ENCODE measurements at places on chromosomes 5 and 9.
A peak's percentile ranks its signal among the peaks of the same experiment; 100 is the strongest.

GRCh38 chr9:88312517-88313103 lies 75.6 kb upstream of the SPIN1 start:
- no peak for DNase-seq

DNA sequence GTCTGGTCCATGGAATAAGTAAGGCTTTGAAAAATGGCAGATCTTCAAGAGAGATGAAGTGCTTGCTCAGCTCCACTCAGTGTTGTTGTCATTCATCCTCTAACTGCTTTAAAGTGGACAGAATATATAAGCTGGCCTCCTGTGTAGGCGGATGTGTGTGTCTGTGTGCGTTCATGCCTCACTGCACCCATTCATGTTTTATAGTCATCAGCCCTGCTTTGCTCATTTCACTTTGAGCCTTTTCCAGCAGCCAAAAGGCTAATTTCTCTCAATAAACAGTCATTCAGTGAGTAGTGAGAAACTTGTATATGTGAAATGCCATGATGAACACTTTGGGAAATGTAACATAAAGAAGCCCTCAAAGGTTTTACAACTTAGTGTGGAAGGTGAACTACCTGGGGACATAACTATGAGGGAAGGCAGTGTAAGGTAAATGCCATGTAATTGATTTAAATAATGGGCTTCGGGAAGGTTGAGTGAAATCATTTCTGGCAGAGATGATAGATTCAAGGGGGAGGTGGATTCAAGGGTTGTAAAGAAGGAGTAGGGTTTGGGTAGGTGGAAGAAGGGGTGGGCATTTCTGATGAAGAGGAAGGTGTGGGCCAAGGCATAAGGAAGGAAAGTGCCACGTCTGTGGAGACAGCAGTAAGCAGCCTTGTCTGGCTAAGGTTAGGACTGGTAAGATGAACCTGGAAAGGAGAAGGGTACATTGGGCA lies 15.7 kb downstream of the TTC23L start:
- no peak for DNase-seq

- DNase-seq = no peak
Observed at GRCh38 chr9:136700304-136700703, 12.1 kb upstream of the DIPK1B start.

GRCh38 chr5:80502800-80503199 lies 14.9 kb downstream of the FAM151B start:
- no peak for DNase-seq

- no peak for DNase-seq
Observed at GRCh38 chr5:158233735-158234322, 374.9 kb upstream of the CLINT1 start.

GRCh38 chr5:143413958-143414669 lies 10.6 kb upstream of the NR3C1 start:
- DNase-seq = no peak

DNA sequence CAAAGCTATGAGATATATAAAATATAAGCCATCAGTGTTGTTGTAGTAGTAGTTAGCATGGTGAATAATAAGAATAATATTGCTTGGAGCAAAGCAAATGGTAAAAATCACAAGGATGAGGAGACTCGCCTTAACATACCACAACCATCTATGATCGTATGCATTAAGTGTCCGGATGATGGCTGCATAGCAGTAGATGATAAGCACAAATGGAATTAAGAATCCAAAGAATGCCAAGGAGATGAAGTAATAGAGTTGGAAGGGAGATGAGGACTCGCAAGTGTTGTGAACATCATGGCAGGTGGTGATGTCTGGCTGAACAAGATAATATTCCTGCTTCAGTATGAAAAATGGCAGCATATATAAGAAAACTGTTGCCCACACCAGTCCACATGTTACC lies 5.5 kb downstream of the F2RL2 start:
- DNase-seq = peak; percentile 14

DNA sequence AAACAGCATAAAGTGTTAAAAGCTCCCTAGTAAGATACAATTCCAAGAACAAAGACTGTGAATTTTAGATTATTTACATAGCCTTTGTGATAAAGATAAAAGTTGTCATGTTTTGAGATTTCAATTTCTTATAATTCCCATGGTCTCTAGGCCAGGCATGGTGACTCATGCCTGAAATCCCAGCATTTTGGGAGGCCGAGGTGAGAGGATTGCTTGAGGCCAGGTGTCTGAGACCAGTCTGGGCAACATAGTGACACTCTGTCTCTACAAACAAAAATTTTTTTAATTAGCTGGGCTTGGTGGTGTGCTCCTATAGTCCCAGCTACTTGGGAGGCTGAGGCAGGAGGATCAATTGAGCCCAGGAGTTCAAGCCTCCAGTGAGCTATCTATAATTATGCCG lies 48.1 kb downstream of the BDP1 start:
- DNase-seq = no peak

DNA sequence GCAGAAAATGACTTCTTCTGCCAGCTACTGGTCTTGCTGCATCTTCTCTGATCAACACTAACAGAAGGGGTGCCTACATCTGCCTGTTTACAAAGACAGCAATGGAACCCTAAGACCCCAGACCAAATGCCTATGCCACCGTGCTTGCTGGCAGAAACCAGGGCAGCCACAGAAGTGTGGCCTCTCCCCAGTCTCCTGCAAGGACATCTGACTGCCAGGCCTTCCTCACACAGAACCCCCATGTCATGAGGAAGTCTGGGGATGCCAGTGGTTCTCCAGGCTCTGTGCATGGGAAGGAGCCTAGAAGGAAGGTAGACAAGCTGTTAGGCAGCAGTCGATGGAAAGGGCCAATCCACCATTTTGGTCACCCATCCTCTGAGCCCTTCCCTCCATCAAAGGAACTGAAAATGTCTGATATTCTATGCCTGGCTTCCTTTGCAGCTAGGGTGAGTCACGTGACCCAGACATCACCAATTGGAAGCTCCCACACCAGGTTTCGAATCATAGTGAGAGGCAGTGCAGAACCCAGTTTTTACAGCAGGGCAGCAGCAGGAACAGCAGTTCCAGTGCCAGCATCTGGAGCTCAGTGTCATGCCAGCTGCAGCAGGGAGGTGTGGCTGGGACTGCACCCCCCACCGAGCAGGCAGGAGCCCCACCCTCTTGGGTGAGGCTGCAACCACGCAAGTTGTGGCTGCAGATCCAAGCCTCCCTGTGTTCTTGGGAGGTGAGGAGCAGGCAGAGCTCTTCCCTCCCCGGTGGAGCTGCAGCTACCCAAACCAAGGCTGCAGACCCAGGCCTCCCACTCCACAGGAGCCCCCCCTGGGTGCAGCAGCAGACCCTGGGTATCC lies 123.4 kb downstream of the OLFM1 start:
- DNase-seq = no peak

DNA sequence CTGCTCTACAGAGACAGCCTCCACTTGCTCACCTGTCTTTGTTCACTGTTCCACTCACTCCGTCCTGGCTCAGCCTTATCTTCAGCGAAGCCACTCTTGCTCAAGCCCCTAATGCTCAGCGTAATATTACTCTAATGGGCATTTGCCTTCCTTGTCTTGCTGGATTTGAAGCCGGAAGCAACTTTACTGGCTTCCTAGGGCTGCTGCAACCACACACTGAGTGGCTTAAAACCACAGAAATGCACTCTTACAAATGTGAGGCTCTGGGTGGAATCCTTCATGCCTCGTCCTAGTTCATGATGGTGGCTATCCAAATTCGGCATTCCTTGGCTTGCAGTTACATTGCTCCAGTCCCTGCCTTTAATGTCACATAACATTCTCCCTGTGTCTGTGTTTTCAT lies 85.5 kb upstream of the MARCHF11 start:
- no peak for DNase-seq

DNA sequence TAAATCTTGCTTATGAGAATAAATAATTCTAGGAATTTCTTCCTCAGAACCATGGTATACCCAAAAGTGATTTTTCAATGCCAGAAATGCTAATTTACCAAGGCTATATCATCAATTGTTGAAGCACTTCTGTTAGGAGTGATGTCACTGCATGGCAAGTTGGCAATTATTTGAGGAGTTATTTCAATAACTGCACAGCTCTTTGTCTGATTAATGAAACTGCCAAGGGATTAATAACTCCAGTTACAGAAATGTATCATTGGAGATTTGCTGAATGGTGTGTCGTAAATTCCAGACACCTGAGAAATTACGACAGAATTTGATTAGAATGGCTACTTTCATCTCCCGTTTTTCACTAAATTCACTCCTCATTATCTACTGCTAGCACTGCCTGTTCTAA lies 182.6 kb upstream of the TYRP1 start:
- no peak for DNase-seq

DNA sequence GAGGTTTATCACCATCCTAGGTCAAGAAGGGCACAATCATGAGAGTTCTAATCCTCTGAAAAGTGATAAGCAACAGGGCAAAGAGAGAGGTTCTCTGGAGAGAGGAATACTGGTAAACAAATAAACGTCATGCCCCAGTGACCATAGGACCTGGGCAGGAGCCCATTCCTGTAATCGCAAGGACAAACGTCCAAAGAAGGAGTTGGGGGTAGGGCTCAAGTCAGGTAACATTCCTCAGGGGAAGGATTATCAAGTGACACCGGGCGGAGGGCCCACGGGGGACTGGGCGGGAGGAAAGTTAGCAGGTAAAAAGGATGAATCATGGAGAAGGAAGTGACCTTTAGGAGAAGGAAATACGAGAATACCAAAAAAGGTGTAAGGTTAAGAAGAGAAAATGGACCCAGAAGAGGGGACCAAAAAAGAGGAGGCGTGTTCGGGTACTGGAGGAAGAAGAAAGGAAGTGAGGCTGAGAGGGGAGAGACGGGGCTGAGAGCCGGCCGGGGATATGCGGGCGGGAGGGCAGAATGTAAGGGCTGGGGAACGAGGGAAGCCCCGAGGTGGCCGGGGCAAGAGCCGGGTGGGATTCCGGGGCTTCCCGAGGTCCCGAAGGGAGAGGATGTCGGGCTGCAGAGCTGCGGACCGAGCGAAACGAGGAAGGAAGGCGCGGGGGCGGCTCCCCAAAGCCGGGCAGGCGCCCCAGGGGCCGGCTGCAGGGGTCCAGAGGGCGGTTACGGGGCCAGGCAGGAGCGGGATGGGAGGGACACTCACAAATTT lies 583 bp downstream of the DIAPH1 start:
- DNase-seq = no peak

GRCh38 chr5:159849437-159850083 lies 66.7 kb upstream of the ADRA1B start:
- no peak for DNase-seq

- no peak for DNase-seq
Observed at GRCh38 chr5:177508221-177508611, 1.4 kb downstream of the DOK3 start.

- DNase-seq = no peak
Observed at GRCh38 chr9:979983-980382, 3.5 kb downstream of the DMRT3 start.

GRCh38 chr9:114487607-114488300 lies 17.5 kb downstream of the WHRN start:
- no peak for DNase-seq

GRCh38 chr5:68662804-68663307 lies 431.0 kb upstream of the SLC30A5 start:
- DNase-seq = no peak

DNA sequence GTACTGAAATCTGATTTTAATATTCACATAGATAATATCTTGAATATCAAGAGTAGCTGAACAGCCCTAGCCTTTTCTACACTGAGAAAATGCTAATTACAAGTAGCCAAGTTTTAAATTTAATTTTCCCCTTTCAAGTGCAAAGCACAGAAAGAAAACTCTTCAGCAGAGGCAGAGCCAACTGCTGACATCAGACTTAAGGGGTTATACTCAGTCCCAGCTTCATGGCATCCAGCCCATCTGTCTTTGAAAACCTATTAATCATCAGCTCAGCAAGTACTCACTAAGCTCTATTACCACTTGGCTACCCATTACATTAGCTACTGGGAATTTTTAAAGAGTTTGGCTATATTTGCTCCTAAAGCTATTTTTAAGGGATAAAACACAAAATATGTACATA lies 220.5 kb downstream of the SLC12A2 start:
- DNase-seq = no peak

DNA sequence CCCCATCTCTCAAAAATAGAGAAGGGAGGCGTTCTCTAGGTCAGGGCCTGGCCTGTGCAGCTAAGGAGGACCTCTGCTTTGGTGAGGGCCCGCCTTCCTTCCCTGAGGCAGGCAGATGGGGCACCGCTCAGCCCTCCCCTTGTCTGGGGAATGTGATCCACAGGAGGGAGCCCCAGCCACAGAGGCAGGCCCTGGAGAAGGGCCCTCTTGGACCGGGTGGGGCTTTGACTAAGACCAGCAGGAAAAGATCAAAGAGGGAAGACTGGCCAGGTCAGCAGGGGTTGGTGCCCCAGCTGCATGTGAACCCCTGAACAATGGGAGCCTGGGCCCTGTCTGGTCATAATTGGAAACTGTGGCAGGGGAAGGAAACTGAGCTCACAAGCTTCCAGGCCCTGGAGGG lies 21.9 kb downstream of the PTPA start:
- DNase-seq = no peak

DNA sequence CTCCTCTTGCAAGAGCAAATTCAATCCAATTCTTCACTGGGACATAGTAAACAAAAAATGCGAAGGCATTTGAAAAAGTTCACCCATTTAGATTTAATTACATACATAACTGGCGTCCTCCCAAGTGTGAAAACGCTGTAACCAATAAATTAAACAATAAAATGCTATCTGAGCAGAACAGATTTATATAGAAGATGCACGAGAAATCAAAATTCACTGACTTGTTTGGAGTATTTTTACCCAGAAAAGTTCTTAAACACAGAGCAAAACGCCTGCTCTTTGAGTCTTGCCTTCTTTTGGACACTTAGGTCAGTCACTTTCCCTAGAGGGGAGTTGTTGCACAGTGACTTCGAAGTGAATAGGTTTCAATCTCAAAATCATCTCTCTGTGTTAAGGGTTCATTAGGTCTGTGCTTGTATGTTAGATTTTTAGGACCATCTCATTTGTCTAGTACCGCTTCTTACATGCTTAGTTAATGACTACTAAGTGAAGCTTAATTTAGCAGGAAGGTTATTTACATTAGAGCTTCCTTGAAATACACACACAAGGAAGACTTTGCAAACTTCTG lies 1.9 kb downstream of the ALDH1A1 start:
- no peak for DNase-seq

DNA sequence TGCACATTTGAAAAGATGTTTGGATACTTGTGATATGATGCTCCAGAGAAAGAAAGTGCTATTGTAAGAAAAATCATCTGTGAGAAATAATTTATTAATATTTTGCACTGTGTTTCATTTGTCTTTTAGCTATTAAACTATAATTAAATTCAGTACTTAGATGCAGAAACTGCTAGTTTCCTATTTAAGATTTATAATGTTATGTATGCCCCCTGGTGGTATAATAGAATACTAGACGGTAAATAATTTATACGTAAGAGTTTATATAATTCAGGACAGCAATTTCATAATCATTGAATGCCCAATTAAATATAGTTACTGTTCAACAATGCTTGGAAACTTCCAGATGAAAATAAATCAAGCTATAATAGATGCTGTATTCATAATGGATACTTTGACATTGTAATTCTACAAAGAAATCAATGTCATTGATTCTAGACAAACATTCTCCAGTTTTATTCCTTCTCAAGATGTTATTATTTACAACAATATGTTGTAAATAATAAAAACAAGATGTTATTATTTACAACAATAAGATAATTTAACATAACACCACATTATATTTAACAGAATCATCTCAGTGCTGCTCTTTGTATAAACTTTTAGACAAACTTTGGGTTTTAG lies 101.0 kb downstream of the TMEM232 start:
- DNase-seq = no peak

- no peak for DNase-seq
Observed at GRCh38 chr5:103109277-103109676, 10.7 kb downstream of the GIN1 start.

All from 8988T (cell line).